ENCODE measurements at places on chromosomes 1 and 21.

GRCh38 chr1:20405893-20406604, 80.0 kb downstream of the CAMK2N1 start:
- no peak for DNase-seq

GRCh38 chr1:23526329-23527041, 4.5 kb downstream of the E2F2 start:
- peak; percentile 56 for DNase-seq

DNA sequence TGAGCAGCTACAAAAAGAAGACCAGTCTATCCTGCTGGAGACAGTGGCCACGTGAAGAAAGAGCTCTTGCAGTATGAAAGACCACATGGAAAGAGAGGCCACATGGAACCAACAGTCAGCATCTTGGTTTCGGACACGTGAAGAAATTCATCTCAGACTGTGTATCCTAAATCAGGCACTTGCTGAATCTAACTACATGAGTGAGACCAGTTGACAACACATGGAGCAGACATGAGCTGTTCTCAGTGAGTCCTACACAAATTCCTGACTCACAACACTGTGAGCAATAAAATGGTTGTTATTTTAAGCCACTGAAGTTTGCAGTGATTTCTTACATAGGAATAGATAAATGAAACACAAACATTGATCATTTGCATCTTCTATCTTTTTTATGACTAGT, 2.4 kb upstream of the TAF1A start:
- DNase-seq: no peak

GRCh38 chr1:212035835-212036605, 472 bp downstream of the DTL start:
- no peak for DNase-seq

- DNase-seq: no peak
Observed at GRCh38 chr1:225338545-225338944, 89.3 kb downstream of the LBR start.
